ENCODE measurements at places on chromosomes 3 and 15.
A peak's percentile ranks its signal among the peaks of the same experiment; 100 is the strongest.

DNA sequence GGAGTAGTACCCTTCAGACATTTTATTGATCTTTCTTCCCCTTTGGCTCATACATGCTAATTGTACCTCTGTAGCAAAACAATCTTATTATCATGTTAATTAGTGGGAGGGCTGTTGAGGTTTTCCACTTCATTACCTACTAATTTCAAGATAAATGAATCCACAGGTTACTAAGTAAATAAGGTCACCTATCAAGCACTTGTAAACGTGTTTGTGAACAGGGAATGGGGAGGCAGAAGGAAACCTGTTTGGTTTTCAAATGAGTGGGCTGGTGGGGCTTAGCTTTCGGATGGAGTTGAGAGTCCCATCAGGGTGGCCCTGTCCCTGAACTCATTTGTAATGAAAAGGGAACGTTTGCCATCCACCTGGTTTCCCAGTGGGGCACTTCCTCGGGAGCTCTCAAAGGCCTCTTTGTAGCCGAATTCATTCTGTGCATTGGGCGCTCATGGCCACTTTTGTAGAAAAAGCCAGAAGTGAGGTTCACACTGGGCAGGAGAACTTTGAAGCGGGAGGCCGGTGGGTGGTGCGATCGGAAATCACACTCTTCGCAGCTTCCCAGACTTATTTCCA lies 419.8 kb upstream of the NR2F2 start:
- no peak for DNase-seq

- no peak for DNase-seq
Measured at GRCh38 chr3:48820612-48821324, 26.9 kb downstream of the PRKAR2A start.

GRCh38 chr15:89502867-89503595 lies 6.6 kb upstream of the RHCG start:
- no peak for DNase-seq

DNA sequence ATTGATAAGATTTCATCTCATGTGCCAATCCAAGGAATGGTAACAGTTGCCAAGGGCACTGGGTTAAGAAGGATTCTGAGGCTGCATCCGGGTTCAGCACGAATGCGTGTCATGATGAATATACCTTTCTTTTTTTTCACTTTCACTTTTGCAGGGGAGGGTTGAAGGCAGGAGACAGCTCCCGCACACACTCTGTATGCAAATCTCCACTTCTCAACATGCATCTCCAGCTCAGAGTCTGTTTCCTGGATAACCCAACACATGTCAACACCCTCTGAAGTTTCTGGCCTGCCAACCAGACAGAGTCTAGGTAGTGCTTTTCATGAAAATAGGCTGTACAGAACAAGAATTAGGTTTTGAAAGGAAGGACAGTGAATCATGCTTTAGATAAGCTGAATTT lies 21.6 kb downstream of the B4GALT4 start:
- no peak for DNase-seq

DNA sequence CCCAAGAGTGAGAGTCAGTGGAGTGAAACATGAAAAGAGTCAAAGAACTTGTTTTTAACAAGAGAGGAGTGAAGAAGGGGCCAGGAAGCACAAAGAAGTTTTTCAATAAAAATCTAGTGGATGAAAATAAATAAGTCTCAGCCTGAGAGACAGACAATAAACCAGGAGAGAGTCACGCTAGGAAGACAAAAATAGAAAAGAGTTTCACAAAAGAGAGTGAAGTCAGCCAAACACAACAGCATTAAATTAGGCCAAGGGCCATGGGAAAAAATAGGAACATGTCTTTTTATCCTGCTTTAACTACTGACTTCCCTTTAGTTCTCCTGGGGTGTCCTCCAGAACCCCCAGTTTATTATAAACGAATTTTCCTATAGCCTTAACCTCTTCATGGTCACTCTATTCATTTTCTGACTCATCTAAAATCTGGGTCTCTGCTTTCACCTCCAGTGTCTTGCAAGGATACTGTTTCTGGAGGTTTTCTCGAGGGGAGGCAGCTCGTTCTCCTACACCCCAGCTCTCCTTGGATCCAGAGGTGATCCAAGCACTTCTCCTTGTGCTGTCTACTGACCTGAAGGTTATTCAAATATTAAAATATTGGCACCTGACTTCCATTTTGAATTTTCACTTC lies 571.5 kb upstream of the PPP2R3A start:
- no peak for DNase-seq

DNA sequence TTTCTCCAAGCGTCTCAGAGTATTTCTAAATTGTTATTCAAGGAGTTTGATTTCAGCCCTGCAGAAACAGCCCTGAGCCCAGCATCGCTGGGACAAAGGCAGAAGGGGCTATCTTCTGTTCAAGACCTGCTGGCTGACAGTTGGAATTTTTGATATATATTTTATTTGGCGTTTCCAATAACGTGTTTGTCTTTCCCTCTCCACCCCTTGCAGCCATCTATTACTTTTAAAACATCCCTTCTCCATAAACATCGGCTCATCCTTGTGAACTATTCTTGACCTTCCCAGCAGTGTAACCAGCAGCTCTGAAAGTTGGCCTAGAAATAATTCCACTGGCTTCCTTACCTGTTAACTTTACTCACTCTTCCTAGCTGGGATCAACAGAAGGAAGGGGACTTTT lies 5.5 kb upstream of the MEIS2 start:
- no peak for DNase-seq

GRCh38 chr15:45169608-45170480 lies 17.9 kb downstream of the SHF start:
- DNase-seq: no peak

GRCh38 chr3:134823679-134824078 lies 28.6 kb downstream of the EPHB1 start:
- DNase-seq: no peak

DNA sequence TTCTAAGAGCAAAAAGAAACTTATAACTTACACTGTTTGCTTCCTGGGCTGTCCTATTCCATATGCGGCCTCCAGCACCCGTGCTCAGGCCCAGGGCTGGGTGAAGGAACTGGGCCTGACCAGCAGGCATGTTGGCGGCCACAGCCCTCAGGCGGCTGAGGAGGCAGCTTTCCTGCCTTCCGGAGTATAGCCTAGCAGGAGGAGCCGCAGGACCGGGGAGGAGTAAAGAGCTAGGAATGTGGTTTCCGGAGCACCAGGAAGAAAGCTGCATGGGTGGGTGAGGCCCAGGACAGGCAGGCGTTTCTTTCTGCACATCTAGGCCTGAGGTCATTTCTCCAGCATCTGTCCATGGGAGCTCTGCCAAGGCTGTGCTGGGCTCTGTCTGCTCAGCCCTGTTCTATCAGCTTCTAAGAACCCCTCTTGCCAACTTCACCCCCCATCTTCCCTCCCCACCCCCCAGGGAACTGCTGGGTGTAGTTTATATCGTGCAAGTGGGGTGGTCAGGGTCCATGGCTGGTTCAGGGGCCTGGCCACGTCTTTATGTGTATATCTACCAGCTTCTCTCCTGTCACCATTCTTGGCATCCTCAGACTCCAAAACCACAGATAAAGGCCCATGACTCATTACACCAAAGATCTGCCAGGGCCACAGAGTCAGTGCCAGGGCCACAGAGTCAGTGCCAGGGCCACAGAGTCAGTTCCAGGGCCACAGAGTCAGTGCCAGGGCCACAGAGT lies 7.8 kb upstream of the KIF7 start:
- peak; percentile 69 for DNase-seq

GRCh38 chr3:60585918-60586317 lies 665.3 kb downstream of the FHIT start:
- DNase-seq: no peak

DNA sequence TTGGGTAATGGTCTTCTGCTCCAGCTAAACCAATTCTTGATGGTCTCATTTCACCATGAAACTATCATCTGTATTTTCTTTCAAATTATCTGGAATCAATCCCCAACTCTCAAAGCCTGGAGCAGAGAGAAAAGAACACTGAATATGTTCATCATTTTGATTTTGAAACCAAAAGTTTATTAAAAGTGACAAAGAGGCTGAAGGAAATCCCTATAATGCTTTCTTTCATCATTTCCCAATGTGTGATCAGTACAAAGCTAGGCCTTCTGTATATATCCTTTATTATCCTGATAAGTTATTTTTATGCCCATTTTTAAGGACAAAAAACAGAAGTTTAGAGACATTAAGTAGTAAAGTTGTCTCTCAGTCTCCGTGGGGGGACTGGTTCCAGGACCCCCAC lies 50.1 kb upstream of the MBNL1 start:
- no peak for DNase-seq

GRCh38 chr15:101723874-101724674 lies at the start of gene TARS3:
Gene TARS3, minus strand, starts transcription at chr15:101724473. Its CDS starts 86 bp downstream, at chr15:101724387.
- DNase-seq: peak; percentile 38

- DNase-seq: no peak
Measured at GRCh38 chr15:52527196-52527910, 1.3 kb downstream of the MYO5A start.

DNA sequence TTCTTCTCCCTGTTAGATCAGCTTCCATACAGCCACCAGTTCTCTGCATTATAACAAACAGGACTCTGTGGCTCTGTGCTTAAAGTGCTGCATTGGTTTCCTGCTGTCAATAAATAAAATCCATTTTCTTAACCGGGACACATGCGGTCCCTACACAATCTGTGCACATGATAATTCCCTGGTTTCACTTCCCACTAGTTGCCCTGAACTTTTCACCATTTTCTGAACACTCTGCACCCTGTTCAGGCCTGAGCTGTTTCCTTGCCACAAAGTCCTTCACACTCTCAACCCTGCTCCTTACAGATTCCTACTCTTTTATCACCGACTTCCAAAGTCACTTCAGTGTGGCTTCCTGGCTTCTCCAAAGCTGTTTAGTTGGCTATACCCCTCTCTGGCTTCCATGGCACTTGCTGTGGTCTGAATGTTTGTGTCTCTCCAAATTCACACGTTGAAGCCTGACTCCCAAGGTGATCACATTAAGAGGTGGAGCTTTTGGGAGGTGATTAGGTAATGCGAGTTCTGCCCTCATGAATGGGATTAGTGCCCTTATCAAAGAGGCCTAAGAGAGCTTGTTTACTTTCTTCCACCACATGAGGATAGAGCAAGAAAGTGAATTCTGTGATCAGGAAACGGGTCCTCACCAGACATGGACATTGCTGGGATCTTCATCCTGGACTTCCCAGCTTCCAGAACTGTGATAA lies 233.4 kb downstream of the CHST2 start:
- DNase-seq: no peak

GRCh38 chr3:112763258-112763657 lies 83.4 kb downstream of the CD200R1L start:
- no peak for DNase-seq

DNA sequence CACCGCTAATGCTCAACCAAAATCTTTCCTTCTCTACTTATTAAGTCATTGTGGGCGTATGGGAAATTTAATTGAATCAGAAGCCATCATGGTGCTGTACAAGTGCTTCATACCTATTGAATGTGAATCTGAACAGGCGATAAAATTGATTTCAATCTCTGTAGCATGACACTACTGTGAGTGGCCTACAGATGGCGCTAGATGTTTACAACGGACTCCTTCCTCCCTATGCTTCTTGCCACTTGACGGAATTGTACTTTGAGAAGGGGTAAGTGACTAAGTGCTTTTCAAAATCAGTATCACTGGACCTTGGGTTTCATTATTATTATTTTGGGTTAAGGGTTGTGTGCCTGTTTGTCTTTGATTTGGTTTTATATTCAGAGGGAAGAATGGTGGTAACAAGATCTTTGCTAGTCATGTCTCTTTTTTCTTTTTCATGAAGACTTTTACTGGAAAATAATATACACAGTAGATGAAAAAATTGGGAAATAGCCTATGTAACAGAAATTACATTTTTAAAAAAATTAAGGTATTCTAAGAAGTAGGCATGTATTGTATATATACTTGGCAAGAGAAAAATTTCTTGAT lies 35.4 kb downstream of the ACP3 start:
- peak; percentile 51 for DNase-seq

DNA sequence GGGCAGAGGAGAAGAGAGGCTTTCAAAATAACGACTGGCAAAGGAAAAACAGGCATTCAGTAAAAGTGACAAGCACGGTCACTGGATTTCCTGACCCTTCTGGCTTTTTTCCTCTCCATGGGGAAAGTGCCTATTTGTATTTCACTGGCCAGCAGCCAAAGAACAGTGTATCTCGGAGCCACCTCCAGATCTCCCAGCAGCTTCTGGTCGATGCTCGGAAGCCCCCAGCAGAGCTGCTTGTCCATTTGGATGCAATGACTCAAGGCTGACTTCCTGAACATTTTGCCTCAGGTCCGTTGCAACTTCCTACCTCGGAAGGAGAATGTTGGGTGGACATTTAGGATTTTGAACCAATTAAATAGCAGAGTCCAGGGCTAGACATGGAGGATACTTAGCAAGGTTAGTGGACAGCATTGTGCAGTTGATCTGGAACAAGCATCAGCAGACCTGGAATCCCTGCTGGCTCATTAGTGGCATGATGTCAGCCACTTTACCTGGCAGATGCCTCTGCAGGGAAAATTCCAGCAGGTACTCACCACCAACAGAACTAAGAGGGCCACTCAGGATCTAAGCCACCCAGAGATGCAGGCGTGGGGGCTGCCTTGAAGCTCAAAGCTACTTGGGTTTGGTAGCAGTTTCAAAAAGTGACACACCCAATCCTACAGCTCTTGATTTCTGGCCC lies 1.1 kb downstream of the FAM107A start:
- DNase-seq: no peak

GRCh38 chr15:67042551-67043142 lies 22.8 kb upstream of the SMAD3 start:
- no peak for DNase-seq

All from AG09309 (cell line).